ENCODE measurements at places on chromosomes 4 and X. TPM values are rescaled to one million over a fixed set of nuclear protein-coding genes. Genes with fewer than 3 reads are reported as not detected.

UGT2B28 gene
- not detected for total RNA-seq

AKAP4 gene
- not detected for total RNA-seq

- no peak overlapping the region for H3K4me3 ChIP-seq
- H3K27me3 ChIP-seq, result no peaks in the 10 kb centered on the region
- no peaks in the 10 kb centered on the region for H3K4me1 ChIP-seq
- no peaks in the 10 kb centered on the region for H3K36me3 ChIP-seq
Measured at GRCh38 chrX:12617241-12617640, 174.0 kb upstream of the PRPS2 start.

CT45A1 gene
- total RNA-seq, result not detected

DNA sequence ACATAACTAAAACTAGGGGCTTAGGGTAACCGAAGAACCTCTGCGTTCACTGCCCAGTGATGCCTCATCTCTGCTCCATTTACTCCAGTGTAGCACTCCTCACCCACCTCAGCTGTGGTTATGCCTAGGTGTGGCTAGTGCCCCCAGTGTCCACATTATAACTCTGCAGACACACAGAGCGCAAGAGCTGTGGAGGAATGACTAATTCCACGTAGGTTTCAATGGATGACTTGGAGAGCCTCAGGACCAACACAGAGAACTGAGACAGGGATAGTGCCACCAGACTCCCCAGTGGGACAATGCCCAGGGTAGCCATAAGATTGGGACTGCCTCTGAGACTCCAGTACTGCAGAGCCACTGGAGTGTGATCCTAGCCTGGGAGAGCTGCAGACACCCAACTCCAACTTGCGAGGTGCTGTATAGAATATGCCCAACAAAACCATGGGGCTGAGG, 542.4 kb upstream of the DIPK2B start:
- DNase-seq, result no peak
- no peaks in the 10 kb centered on the region for H3K36me3 ChIP-seq
- no peaks in the 10 kb centered on the region for H3K4me1 ChIP-seq
- no peak overlapping the region for H3K4me3 ChIP-seq

GJB1 gene
- total RNA-seq, result 76.0 TPM

DNA sequence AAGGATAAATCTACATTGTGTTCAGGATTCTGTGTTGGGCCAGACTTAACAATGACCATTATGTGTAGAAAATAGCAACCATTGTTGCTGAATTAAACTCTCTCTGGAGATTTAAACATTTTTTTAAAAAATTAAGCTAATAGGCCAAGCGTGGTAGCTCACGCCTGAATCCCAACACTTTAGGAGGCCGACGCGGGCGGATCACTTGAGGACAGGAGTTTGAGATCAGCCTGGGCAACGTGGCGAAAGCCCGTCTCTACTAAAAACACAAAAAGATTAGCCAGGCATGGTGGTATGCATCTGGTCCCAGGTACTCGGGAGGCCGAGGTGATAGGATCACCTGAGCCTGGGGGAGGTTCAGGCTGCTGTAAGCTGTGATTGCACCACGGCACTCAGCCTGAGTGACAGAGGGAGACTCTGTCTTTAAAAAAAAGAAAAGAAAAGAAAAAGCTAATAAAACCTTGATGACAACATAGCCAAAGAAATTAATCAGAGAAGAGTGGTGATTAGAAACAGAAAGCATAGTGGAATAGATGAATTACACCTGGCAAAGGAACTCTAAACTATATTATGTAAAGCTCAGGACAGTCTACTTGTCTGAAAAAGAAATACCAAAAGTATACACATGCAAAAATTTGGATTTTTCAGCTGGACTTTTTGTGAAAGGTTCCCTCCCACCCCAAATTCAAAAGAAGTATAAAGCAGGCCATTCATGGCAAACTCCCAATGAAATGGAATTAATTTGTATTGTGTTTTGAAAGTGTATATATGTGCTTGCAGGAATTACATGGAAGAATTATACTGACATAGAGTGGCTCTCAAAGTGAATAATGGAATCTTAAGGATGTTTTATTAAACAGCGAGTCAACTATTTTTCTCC, 21.9 kb downstream of the PLS3 start:
- H3K36me3 ChIP-seq, result no peaks in the 10 kb centered on the region
- no peak for DNase-seq
- no peaks in the 10 kb centered on the region for H3K4me1 ChIP-seq
- no peak overlapping the region for H3K4me3 ChIP-seq

DNA sequence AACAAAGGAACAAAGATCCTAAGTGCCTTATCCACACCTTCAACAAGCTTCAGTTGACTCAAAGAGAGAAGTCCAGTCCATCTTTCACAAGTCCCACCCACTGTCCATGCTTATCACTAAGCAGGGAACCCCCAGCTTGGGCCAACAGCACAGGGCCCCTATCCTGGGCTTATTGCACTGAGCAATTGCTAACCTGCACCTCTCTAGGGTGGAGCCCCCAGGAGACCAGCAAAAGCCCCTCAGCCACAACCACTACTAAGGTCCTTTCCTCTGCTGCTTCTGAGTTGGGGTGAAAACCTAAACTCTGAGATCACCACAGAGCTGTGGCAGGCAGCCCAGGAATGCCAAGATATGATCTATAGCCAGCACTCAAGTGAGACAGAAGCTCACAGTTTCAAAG, 96.7 kb upstream of the PBDC1 start:
- no peak overlapping the region for H3K4me3 ChIP-seq
- DNase-seq, result no peak
- H3K36me3 ChIP-seq, result no peaks in the 10 kb centered on the region
- no peaks in the 10 kb centered on the region for H3K27me3 ChIP-seq

H2BW2 gene
- total RNA-seq, result not detected

FREM3 gene
- not detected for total RNA-seq

DNA sequence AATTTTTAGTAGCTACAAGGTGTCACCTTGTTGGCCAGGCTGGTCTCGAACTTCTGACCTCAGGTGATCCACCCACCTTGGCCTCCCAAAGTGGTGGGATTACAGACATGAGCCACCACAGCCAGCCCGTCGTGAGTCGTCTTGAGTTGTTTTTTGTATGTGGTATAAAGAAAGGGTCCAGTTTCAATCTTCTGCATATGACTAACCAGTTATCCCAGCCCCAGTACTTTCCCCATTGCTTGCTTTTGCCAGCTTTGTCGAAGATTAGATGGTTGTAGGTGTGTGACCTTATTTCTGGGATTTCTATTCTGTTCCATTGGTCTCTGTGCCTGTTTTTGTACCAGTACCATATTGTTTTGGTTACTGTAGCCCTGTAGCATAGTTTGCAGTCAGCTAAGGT, 105.9 kb downstream of the OR13H1 start:
- H3K4me3 ChIP-seq, result no peak overlapping the region
- H3K36me3 ChIP-seq, result no peaks in the 10 kb centered on the region
- H3K4me1 ChIP-seq, result no peaks in the 10 kb centered on the region
- no peak overlapping the region for H3K27ac ChIP-seq
- no peak for DNase-seq

DNA sequence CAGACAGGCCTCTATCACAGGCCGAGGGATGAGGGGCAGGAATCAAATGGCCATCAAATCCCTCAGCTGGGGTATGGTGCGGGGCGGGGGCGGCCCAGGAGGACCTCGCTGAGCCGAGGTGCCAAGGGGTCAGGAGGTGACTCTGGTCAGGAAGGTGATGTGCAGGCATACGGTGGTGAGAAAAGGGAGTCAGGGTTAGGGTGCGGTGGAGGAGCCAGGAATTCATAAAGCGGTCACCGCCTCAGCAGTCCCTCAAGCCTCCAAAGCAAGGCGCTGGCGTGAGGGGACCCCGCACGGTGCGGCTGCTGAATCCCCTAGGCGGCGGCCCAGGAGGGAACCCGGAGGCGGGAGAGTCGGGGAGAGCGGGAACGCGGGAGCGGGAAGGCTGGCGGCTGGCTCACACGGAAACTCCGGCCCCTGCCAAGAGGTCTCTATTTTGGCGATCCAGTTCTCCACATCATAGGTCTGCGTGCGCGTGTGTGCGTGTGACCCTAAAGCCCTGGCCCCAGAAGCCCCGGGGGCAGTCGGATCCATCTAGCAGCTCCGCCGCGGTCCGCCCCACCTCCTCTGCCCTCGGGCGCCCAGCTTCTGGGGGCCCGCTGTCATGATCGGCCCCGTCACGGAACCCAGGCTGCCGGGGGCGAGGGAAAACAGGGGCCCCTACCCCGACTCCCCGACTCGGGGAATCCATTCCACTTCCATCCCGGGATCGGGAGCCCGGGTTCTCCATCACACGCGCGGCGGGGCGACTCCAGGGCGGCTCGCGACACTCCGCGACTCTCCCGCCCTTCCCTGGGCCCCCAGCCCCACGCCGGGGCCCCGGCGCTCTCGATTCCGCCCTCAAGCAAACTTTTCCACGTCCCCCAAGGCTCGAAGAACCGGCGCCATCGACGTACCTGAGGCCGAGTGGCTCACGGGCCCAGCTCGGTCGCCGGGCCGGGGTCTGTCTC, 593 bp downstream of the ELF4 start:
- no peaks in the 10 kb centered on the region for H3K4me1 ChIP-seq
- H3K4me3 ChIP-seq, result peak overlapping the region; percentile 54
- H3K27ac ChIP-seq, result peak overlapping the region; percentile 90
- H3K36me3 ChIP-seq, result no peaks in the 10 kb centered on the region
- no peaks in the 10 kb centered on the region for H3K27me3 ChIP-seq
- no peak for DNase-seq

COL4A6 gene
- total RNA-seq, result 1.1 TPM

GRCh38 chrX:136880003-136880451, 498 bp downstream of the RBMX start:
- peak overlapping the region; percentile 56 for H3K4me3 ChIP-seq
- H3K27me3 ChIP-seq, result no peaks in the 10 kb centered on the region
- peak overlapping the region; percentile 84 for H3K27ac ChIP-seq
- H3K36me3 ChIP-seq, result no peaks in the 10 kb centered on the region
- DNase-seq, result no peak

GRCh38 chrX:135923353-135923752, 29.8 kb downstream of the SAGE1 start:
- H3K36me3 ChIP-seq, result no peaks in the 10 kb centered on the region
- no peaks in the 10 kb centered on the region for H3K4me1 ChIP-seq
- DNase-seq, result no peak
- H3K27ac ChIP-seq, result no peak overlapping the region
- no peaks in the 10 kb centered on the region for H3K27me3 ChIP-seq
- no peak overlapping the region for H3K4me3 ChIP-seq

DNA sequence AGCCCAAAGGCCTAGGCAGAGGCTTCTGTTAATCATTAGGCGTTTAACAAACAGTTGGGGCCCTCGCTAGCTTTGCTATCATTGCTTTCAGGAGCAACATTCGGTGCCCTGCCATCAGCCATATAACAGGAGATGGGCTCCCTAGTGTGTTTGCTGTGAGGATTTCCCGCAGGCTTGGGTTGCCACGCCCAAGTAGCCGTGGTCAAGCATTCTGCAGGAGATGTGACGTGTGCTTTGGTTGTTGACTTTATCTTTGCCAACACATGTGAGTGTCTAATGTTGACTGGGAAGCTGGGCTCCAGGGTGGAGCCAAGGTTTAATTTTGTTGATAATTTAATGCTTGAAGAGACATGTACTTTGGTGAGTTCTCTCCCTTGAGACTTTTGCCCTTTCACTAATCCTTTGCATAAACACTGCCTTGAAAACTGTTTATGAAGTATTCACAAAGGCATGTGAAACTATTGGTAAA, 184.6 kb upstream of the KIT start:
- no peak overlapping the region for H3K27ac ChIP-seq
- no peak for DNase-seq
- no peaks in the 10 kb centered on the region for H3K4me1 ChIP-seq
- no peaks in the 10 kb centered on the region for H3K27me3 ChIP-seq
- no peak overlapping the region for H3K4me3 ChIP-seq

GRCh38 chr4:8689741-8690140, 97.2 kb downstream of the CPZ start:
- H3K4me3 ChIP-seq, result no peak overlapping the region
- H3K27me3 ChIP-seq, result peaks cover 9% of the 10 kb centered on the region
- H3K36me3 ChIP-seq, result no peaks in the 10 kb centered on the region

SPIN2A gene
- 0.37 TPM for total RNA-seq

GRCh38 chr4:71867598-71867997, 83.7 kb upstream of the GC start:
- no peaks in the 10 kb centered on the region for H3K36me3 ChIP-seq
- no peak overlapping the region for H3K27ac ChIP-seq
- H3K4me1 ChIP-seq, result no peaks in the 10 kb centered on the region
- H3K27me3 ChIP-seq, result no peaks in the 10 kb centered on the region
- DNase-seq, result no peak

ACOX3 gene
- 19.9 TPM for total RNA-seq

SAT1 gene
- total RNA-seq, result 301 TPM

WDR17 gene
- total RNA-seq, result 1.2 TPM

Data from colonic mucosa (tissue), 4 donors.